Memory B cell (primary cell): ENCODE measurements at places on chromosomes 16 and 17.

DNA sequence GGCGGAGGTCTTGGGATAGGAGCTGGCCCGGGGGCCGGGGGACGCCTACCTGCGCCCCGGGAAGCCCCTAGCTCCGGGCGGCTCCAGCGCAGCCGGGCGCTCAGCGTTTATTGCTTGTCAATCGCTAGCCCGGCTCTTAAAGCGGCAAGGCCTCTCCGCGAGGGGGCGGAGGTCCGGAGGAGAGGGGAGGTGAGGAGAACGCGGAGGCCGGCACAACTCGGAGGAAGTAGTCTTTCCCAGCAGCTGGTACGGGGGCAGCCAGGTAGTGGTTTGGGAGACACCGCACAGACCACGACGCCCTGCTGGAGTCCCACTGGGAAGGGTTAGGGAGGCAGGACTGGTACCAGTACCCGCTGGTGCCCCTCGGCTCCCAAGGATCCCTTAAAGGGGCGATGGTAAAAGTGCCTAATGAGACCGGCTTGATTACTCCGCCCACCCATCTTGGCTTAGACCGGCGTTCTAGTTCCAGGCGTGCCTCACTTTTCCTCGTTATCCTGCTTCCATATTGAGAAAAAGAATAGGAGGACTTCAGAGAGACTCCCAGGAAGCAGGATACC is at the start of gene MPP2:
TSS of gene MPP2 (minus strand) at position 112 of the 557 bp plus-strand sequence. CDS start 3,076 bp downstream, outside the sequence.
- DNase-seq, result peak; percentile 57

GRCh38 chr17:76865174-76865573 is 3.0 kb upstream of the MGAT5B start:
- no peak for DNase-seq

- no peak for DNase-seq
Measured at GRCh38 chr16:56797861-56798260, 67.1 kb upstream of the SLC12A3 start.

DNA sequence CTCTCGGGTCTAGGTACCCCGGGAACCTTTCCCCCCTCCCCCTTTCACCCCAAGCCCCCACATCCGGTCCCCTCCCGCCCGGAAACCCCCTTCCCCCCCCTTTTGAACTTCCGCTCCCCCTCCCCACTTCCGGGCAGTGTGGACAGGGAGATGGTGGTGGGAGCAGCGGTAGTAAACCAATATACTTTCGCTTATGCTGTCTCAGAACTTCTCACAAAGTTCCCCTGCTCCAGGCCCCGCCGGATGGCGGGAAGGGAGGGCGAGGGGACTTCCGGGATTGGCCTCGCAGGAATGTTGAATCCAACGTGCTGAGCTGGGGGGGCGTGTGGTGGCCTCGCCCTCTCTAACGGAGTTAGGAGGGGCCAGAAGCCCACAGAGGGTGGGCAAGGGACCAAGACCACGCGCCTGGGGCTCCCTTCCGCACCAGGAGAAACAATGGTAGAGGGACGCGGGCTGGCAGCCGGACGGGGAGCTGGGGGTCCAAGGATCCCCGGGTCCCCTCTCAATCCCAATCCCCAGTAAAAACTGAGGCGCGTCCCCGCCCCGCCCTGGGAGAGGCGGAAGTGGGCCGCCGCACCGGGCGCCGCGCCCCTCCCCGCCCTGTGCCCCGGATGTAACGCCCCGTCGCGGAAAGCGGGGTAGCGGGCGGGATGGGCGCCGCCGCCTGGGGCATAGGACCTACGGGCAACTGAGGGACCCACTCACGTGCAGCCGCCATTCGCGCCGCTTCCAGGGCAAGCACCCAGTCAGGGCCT is 742 bp downstream of the PFN1 start:
- DNase-seq, result no peak

- no peak for DNase-seq
Measured at GRCh38 chr16:89823087-89823823, 5.0 kb upstream of the SPIRE2 start.

DNA sequence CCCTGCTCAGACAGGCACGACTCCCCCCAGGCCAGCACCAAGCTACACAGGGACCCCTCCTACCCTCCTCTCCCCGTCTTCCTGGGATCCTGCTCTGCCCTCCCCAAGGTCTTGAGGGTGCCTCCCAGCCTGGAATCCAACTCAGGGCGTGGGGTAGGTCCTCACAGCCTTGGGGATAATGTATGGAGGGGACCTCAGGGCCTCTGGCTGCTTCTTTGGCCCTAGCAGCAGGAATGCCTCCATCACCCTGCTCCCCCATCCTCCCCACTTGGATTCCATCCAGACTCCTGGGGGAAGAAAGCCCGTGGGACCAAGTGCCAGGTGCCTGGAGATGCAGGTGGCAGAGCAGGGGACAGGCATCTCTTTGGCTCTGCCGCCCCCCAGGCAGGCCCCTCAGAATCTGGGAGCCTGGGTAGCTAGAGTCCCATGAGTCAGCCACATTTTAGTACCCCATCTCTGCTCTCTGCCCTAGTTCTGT is 10.7 kb upstream of the STAC2 start:
- DNase-seq, result no peak

- DNase-seq, result no peak
Measured at GRCh38 chr17:49505854-49506253, 10.8 kb downstream of the NGFR start.

GRCh38 chr16:982145-983043 is 824 bp downstream of the SOX8 start:
- no peak for DNase-seq

- DNase-seq, result no peak
Measured at GRCh38 chr17:728911-729310, 3.5 kb upstream of the TLCD3A start.

- DNase-seq, result no peak
Measured at GRCh38 chr16:86403541-86404163, 106.7 kb upstream of the FOXF1 start.

GRCh38 chr16:16881814-16882213 is 502.9 kb downstream of the NPIPA7 start:
- DNase-seq, result no peak

- DNase-seq, result no peak
Measured at GRCh38 chr16:19744670-19745069, 26.6 kb downstream of the IQCK start.

GRCh38 chr16:19135201-19135842 is 21.6 kb downstream of the ITPRIPL2 start:
- no peak for DNase-seq

- DNase-seq, result no peak
Measured at GRCh38 chr17:34220752-34221395, 34.2 kb upstream of the CCL2 start.

DNA sequence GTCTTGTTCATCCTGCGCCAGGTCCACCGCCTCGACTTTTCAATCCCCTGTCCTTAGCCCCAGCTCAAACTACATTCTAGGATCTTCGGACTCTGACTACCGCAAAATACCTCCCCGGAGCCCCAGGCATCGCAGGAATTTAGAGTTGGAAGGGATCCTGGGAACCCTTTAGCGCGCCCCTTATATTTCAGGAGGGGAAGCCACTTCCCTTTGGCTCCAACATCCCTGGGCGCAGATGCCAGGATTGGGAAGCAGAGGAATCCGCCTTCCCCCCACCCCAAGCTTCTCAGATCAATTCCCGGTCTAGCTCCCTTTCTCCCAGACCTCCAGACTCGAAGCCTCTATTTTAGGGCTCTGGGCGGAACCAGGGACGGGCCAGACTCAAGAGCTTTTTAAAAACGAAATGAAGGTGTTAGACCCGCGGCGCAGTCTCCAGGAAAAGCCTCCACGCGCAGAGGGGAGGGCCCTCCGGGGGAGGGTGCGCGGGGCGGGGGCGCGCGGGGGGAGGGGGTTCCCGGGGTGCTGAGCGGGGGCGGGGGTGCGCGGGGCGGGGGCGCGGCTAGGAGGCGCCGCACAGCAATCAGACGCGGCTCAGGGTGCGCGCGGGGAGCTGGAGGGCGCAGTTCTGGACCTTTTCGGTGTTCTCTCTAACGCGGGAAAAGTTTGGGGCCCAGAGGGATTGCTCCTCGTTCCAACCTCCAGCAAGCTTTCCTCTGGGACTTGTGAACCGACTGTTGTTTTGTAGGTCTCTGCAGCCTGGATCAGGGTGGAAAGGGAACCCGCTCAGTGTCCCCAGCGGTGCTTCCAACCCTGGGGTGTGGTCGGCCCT is 1.6 kb downstream of the AHSP start:
- DNase-seq, result no peak

GRCh38 chr17:61410141-61411010 is 10.7 kb downstream of the TBX2 start:
- peak; percentile 78 for DNase-seq

GRCh38 chr17:75109046-75109406 is 743 bp upstream of the ARMC7 start:
- no peak for DNase-seq

DNA sequence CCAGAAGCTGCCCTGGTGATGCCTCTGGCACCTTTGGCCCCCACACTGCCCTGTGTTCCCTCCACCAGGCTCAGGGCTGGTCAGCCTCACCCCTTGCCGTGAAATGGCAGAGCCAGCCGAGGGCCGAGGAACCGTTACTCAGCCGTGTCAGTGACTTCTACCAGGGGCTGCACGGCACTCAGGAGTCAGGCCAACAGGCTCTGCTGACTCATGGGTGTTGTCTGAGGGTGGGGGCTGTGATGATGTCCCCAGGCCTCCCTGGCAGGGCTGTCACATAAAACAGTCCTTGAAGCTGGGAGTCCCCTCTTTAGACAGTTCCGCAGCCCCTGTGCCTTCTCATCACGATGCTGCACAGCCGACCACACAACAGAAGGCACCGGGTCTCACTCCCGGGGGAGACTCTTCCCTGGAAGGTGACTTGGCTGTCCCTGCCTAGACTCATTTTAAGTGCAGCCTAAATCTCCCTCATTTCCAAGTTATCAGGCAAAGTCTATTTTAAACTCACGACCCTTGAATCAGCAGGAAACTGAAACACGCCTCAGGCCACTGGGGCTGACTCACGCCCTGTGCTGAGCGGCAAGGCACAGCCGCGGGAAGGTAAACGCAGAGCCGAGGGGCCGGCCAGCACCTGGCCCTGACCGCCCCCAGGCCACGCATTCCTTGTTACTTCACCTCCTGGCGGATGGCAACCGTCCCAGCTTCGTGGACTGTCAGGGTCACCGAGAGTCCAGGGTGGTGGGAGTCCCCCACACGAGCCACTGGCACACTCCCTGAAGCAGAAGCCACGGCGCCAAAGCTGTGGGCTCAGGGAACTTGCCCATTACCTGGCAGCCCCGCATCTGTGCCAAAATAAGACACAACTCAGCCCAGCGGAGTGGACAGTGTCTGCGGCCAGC is 102.6 kb downstream of the ZNF778 start:
- no peak for DNase-seq

GRCh38 chr16:5072334-5073278 is 963 bp downstream of the ALG1 start:
- DNase-seq, result no peak

DNA sequence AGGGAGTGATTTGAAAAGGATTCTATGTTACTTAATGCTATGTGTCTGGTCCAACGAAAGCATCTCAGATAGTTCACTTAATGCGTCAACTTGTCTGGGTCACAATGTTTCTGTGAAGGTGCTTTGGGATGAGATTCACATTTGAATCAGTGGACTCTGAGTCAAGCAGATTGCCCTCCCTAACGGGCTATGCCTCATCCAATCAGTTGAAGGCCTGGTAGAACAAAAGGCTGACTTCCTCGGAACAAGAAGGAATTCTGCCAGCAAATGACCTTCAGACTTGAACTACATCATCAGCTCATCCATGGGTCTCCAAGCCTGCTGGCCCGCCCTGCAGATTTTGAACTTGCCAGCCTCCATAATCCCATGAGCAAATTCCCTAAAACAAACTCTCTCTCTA is 15.2 kb downstream of the EMP2 start:
- no peak for DNase-seq

- DNase-seq, result no peak
Measured at GRCh38 chr17:46159686-46160085, 33.5 kb downstream of the KANSL1 start.

- no peak for DNase-seq
Measured at GRCh38 chr16:17850581-17851250, 380.0 kb upstream of the XYLT1 start.

DNA sequence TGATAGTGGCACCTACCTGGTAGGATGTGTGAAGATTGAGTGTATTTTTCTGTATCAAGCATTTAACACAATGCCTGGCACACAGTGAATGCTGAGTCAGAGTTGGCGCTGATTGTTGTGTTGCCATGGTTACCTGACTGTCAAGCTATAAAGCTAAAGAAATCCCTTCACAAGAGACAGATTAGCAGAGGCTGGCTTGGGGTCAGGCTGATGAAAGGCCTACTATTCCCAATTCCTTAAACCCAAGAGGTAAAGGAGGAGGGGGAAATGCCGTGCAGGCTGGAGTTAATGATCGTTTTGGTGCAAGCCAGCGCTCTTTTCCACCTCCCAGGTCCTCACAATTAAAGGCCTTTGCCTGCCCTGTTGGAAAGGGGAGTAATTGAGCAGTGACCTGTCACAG is 5.9 kb downstream of the CLEC19A start:
- DNase-seq, result no peak

- DNase-seq, result no peak
Measured at GRCh38 chr17:65552214-65552613, 9.2 kb downstream of the AXIN2 start.

DNA sequence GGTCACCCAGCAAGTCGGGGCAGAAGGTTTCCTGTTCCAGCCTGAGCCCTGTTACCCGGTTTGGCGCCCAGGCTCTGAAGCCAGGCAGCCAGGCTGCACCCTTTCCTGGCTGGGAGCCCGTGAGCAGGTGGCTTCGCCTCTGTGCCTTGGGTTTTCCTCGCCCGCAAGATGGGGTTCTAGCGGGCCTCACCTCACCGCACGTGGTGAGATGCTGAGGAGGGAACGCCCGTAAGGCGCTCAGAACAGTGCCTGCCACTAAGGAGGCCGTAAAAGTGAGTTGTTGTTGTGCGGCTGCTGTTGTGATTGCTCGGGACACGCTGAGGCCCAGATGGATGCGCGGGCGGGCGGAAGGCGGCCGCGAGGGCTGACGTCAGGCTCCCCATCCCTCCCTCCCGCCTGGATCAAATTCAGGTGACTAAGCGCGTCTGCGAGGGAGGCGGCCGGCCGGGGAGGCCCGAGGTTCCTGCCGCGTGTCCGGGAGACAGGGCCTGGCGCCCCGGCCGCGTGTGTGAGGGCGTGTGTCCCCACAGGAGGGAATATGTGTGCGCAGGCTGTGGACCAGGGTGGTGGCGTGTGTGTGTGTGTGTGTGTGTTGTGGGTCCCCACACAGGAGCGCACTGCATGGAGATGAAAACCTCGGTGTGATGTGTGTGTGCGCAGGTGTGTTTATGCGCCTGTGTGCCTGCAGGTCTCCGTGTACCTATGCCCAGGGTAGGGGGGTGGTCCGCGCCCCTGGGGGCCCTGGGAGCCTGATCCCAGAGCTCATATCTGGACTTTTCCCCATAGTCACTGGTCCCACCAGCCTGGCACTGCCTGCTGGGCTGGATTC is 4.3 kb downstream of the CAMKK1 start:
- no peak for DNase-seq

GRCh38 chr16:11687601-11688519 is 19.6 kb downstream of the SNN start:
- no peak for DNase-seq

GRCh38 chr17:79132271-79133064 is 57.8 kb downstream of the ENGASE start:
- DNase-seq, result no peak

DNA sequence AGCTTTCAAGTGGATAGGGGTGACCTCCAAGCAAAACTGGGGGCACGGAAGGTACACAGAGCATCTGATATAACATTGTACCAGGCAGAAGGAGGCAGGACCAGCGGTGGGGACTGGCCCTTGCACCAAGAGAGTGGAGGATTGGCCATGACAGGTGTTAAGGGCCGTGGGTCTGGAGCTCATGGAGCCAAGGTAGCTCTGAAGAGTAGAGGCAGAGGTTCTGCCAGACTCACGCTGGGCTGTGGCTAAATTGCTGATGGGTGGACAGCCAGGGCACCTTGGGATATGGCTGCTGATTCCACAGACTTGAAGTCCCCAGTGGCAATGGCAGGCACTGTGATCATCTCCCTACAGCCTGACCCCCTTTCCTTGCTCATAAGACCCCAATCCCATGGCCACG is 65.9 kb upstream of the NKD1 start:
- DNase-seq, result no peak
